ENCODE measurements at places on chromosomes 7 and 10.

DNA sequence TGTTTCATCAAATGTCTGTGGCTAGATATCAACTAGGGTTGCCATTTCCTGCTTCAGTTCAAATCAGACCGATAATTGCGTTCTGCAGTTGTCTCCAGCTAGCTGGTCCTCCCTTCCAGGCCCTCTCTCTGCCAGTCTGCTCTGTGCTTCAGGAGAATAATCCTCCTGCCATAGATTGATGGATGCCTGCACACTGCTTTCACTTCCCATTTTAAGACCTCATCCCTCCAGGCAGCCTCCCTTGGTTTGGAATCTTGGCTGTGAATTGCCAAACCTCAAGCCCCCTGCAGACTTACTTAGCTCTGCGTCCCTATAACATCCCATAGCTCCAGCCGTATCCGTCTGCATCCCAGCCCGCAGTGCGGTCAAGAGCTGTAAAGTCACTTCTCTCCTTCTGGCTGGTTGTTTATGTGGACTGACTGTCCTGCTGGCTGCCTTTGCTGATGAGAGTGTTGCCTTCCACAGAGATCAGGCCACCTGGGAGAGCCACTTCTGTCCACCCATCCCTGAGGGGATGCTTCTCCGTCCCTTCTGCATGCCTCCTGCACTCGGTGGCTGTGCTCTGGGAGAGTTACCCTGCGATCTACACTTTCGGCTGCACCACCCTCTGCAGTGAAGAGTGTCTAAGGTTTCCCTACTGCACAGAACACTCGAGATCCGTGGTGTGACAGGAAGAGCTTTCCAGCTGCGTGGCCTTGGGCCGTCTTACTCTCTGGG is 22.4 kb upstream of the KLF6 start:
- no peak for DNase-seq

- DNase-seq, result no peak
Measured at GRCh38 chr10:131248376-131249165, 63.0 kb downstream of the TCERG1L start.

GRCh38 chr7:84363741-84364140 is 169.2 kb upstream of the SEMA3A start:
- DNase-seq, result no peak

DNA sequence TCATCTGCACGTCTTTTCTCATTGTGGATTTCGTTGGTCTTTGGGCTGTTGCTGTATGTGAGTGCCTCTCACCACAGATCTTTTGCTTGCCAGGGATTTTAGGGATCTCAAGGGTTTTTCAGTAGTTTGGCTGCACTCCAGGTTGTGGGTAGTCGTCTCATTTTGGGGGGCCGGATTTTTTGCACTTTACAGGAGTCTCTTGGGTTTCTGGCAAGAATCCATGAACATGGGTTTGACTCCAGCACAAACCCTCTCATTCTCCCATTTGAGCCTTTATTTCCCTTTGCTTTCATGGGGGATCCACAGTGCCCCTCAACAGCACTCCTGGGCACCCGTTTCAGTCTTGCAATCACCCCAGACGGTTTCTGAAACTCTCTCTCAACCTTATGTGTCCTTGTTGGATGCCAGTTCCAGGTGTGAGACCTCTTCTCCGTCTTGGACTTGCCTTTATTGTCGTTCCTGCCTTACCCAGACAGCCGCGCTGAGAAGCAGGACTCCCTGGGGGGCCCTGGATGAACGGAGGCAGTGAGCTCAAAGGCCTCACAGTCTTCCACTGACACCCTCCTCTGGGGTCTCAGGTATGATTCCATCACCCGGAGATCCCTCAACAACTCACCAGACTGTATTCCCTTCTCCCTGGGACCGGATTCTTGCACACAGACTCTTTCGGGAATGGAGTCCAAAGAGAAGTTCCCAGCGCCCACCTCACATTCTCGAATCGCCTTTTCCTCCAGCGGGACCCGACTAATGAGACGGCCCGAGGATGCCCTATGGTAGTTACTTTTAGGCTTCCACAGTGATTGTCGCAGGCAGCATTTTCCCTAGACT is 18.8 kb upstream of the ZNF273 start:
- no peak for DNase-seq

DNA sequence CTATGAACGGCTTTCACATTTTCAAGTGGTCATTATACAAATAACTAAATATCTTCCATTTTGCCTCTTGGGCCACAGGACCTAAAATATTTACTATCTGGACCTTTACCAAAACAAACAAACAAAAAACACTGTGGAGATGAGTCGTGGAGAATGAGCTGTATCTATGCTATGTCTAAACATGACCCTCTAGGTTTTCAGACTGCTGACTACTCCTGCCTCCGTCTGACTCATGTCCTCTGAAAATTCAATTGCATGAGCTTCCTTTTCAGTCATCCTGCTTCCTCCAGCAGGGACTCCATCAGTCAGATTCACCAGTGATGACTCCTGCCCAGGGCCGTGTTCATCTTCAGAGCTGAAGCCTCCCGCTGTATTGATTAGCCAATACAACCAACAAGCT is 96.8 kb downstream of the COL28A1 start:
- DNase-seq, result no peak
